T-helper 1 cell (primary cell): ENCODE measurements at places on chromosomes 7 and 10.

- DNase-seq, result peak; percentile 27
Observed at GRCh38 chr10:86688398-86688921, 20.1 kb downstream of the LDB3 start.

DNA sequence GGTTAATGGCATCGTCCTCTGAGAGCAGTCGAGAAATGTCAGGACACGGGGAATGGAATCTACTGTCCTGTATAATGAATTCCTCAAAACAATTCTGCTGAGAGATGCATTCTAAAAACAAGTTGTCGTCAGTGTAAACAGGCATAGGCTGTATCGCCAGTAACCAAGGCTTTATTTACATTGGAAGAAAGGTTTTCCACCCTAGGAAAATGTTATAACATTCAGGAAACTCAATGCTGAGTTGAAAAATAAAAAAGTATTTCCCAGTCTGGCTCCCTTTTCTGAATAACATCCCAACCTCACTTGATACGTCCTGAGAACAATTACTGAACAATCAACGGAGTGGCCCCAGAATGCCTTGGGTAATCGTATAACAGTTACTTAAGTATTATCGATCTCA is 79.6 kb upstream of the UCN3 start:
- DNase-seq, result no peak

- DNase-seq, result no peak
Observed at GRCh38 chr10:52999258-52999657, 226.7 kb upstream of the MBL2 start.

GRCh38 chr7:113652501-113652900 is 266.3 kb downstream of the PPP1R3A start:
- no peak for DNase-seq

GRCh38 chr7:142431491-142431890 is 173.6 kb upstream of the PRSS58 start:
- no peak for DNase-seq

GRCh38 chr7:2629746-2630681 is 1.8 kb upstream of the TTYH3 start:
- no peak for DNase-seq

- DNase-seq, result no peak
Observed at GRCh38 chr10:109275960-109276359, 647.4 kb downstream of the XPNPEP1 start.

GRCh38 chr10:9762966-9763656 is 1254.6 kb upstream of the CELF2 start:
- no peak for DNase-seq

GRCh38 chr7:9983048-9983447 is 990.6 kb upstream of the PHF14 start:
- no peak for DNase-seq

DNA sequence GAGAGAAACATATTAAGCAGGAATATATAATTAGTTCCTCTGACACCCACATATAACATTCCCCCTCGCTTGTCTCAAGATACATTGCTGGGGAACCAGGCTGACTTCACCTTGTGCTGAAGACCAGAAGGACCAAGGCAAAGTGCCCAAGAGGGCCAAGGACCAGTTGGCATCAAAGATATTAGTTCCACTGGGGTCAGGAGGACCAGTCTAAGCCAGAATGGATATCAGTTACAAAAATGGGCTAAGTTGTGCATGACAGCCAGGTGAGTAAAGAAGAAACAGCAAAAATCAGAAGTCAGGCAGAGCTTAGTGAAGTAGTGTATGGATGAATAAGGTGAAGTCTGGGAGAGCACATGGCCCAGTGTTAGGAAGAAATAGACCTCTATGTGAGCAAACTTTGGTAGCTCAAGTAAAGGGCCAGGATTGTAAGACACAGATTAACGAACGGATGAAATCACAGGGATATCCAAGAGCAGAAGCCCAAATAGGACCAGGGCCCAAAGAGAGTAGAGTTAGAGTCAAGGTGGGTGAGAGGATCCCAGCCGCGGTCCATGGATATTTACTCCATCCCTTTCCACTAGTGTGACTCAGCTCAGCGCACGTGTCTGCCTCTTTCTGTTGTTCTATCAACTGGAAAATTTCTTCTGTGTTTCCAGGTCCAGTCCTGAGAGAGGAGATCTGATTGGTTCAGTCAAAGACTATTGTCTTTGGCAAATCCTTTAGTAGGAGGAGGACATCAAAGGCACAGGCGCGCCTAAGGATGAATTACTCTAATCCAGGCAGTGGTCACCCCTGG is 5.0 kb downstream of the CALD1 start:
- no peak for DNase-seq

DNA sequence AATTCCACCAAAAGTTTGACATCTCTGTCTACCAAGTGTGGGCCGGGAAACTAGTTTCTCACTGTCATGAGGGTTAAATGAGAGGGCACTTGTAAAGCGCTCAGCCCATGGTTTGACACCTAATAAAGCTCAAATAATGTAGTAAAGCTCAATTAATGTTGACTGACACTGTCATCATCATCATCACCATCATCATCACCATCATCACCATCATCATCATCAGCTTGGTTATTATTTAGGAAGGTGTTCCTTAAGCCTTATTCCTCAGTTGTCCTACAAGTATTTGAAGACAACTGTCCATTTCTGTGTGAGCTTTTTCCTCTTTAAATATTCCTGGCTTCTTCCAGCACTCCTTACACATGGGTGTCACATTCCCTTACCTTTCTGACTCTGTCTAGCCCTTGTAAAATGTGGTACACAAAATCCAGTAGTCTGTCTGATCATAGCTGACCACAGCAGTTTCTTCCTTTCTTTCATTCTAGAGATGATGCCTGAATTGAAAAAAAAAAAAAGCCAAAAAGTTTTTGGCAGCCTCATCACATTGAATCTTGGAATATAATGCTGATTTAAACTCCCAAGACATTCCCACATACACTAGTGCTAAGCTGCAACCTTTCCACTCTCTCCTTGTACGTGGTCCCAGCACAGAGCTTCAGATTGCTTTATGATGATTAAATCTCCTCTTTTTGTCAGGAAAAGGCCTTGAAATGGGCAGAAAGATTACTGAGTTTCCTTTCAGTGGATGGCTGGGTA is 40.6 kb upstream of the SEPHS1 start:
- no peak for DNase-seq

DNA sequence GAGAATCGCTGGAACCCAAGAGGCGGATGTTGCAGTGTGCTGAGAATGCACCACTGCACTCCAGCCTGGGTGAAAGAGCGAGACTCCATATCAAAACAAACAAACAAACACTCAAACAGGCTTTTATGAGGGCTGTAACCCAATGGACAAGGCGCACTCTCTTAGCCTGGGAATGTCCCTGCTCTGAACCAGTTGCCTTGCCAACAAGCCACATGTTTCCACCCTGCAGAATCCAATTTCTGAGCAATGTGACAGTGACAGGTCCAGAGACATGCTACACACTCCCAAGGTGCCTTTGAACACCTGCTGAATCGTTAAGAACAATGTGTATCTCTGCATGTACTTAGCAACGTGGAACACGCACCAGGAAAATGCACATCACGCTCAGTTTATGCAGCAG is 186.8 kb upstream of the AUTS2 start:
- no peak for DNase-seq

- DNase-seq, result no peak
Observed at GRCh38 chr10:127293640-127294039, 97.2 kb upstream of the INSYN2A start.

GRCh38 chr7:22722536-22723180 is 4.3 kb upstream of the IL6 start:
- DNase-seq, result no peak

DNA sequence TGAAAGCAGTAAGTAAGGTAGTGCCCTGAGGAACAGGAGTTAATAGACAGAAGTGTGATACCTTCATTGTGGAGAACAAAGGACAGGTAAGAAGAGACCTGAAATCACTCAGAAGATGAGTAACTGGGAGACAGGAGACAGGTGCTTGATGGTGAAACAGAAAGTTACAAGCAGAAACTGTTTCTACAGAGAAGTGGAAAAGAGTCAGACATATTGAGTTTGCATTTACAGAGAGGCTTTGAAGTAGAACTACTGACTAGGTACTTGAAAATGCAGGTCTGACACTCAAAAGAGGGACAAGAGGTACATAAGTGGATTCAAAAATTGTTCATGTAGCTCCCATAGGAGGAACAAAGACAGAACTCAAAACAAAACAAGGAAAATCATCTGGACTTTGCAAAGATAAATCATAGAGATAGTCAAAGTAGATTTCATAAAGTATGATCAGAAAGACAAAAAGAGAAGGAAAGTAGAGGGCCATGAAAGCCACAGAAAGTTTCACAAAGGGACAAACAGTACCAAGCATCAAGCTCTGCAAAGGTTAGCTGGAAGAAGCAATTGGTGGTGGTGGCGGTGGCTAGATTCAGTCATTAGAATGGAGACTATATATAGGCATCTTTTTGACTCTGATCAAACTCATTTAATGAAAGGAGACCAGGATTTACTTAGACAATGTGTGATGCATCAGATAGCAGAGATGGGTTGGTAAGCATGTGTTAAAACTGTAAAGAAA is 198.4 kb downstream of the PCLO start:
- no peak for DNase-seq

DNA sequence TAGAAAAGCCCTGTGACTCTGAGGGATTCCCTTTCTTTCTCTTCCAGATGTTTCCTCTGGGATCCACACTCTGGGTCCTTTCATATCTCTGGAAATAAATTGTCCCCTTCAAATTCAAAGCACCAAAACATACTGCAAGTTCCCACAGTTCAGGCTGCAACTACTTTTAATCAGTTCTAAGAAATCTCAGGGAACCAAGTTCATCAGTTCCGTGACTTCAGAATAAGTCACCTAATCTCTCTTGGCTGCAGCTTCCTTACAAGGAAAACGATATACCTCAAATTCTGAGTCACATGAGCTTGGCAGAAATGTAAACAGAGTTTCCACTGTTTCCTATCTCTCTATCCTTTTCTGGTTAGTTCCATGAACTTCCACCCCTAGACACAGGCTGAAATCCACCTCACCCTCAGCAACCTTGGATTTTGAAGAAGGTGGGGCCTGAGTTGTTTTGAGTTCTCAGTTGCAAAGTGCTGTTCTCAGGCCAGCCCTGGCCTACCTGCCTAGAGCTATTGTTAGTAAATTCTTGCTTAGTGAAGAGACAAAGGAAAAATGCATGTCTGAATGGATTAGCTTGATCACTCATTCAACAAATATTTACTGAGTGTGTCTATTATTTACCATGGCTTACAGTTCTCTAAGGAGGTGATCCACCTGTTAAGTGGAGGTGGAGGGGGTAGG is 59.3 kb upstream of the IL6 start:
- DNase-seq, result no peak

- no peak for DNase-seq
Observed at GRCh38 chr10:110437761-110438341, 59.9 kb upstream of the DUSP5 start.

GRCh38 chr10:16945593-16945992 is 128.4 kb upstream of the RSU1 start:
- DNase-seq, result no peak

DNA sequence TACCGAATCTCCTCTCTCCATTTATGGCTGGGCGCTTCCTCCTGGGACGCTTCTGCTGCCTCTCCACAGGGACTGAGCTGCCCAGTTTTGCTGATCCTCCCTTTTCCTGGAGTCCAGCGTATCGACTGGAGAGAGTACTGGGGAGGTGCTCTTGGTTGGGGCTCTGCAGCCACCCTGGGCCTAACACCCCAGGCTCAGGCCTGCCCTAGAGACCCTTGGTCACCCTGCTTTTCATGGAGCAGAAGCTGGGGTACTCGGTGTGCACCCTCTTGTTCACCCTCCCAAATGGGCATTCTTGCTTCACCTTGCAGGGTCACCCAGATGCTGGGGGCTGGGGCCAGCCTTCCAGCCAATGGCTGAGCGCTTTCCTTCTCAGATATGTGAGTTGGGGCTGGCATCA is 88.8 kb upstream of the RET start:
- no peak for DNase-seq

GRCh38 chr10:71270301-71271220 is 48.5 kb upstream of the SLC29A3 start:
- no peak for DNase-seq

DNA sequence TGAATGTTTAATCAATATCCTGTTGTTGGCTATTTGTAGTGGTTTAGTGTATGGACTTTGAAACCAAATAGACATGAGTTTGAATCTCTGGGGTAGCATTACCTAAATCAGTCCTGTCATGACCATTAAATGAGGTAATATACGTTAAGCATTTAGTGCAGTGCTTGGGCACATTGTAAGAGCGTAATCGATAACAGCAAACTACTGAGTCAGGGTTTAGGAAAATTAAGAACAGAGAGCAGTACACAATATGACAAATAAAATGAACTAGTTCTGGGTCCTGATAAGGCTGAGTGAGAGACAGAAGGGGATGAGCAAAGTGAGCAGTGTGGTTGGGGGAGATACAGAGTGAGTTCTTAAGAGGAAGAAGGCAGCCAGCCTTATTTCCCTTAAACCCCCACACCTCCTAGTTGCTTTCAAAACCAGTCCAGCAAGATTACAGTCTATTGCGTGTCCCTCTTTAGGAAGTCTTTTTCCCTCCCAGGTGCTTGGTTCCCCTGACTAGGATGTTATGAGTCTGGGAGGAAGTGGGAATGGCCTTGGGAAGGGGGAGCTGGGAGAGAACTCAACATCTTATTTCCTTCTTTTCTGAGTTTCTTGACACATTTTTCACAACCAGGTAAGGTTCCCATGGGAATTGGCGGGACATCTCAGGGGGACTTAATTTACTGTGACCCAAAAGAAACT is 171.0 kb downstream of the SND1 start:
- no peak for DNase-seq

- DNase-seq, result no peak
Observed at GRCh38 chr7:42961170-42961569, 29.0 kb downstream of the MRPL32 start.

GRCh38 chr10:102645741-102646609 is 1.7 kb downstream of the TRIM8 start:
- DNase-seq, result peak; percentile 62

GRCh38 chr10:36110097-36110496 is 468.0 kb upstream of the FZD8 start:
- no peak for DNase-seq

DNA sequence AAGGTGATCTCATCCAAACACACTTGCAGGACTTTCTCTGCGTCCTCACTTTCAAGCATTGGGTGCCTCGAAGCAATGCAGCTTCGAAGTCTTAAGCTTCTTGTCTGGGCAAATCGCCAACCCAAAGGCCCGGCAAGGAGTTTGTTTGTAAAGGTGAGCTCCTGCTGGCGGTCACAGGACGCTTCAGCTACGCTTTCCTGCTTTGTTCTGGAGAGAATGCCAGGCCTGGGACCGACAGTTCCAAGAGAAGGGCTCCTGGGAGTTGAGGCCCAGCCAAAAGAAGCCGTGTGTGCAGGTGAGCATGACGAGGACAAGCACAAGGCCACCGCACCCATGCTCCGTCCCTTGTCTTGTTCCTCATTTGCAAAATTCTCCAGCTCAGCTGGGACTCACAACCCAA is 106.6 kb upstream of the DOCK1 start:
- no peak for DNase-seq

DNA sequence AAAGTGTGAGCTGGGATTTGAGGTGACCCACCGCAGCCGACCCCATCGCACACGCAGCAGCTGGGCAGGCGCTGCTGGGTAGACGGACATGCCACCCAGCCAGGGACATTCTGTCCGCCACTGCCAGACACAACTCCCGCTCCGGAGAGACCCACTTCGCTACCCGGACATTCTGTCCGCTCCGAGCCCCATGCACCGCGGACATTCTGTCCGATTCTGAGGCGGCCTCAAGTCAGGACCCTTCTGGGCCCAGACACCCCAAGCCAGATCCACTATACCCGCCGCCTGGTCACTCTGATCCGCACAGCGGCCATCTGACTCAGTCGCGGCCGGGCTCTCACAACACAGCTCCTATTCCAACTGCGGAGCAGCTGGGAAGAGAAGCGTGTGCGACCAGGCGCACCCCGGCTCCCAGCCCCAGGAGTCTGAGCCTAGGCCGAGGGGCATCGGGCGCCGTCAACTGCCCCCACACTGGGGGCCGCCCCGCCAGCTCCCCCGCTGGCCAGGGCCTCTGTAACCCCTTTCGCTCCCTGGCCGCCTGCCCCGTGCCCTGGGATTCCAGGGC is 763 bp downstream of the PITX3 start:
- DNase-seq, result no peak
